ENCODE measurements at places on chromosomes 12 and 14.
A peak's percentile ranks its signal among the peaks of the same experiment; 100 is the strongest.

GRCh38 chr12:51866762-51867161, 18.2 kb upstream of the FIGNL2 start:
- DNase-seq, result no peak

- DNase-seq, result no peak
Measured at GRCh38 chr12:104852896-104853295, 105.2 kb downstream of the SLC41A2 start.

DNA sequence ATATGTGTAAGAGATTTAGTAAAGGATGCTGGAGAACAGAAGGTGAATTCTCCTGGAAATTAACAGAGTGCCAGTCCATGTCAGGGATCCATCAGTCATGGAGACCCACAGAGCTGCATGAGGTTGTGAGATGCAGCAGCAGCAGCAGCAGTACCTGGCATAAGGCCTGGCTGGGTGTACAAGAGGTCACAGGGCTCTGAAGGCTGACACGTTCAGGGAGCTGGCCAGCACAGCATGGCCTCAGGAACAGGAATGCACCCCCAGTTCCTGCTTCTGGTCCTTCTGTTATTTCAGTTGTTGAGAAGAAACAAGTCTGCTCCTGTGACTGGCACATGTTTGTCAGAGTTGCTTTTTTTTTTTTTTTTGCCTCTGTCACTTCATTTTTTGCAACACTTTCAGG, 210.8 kb downstream of the CNTN1 start:
- no peak for DNase-seq

DNA sequence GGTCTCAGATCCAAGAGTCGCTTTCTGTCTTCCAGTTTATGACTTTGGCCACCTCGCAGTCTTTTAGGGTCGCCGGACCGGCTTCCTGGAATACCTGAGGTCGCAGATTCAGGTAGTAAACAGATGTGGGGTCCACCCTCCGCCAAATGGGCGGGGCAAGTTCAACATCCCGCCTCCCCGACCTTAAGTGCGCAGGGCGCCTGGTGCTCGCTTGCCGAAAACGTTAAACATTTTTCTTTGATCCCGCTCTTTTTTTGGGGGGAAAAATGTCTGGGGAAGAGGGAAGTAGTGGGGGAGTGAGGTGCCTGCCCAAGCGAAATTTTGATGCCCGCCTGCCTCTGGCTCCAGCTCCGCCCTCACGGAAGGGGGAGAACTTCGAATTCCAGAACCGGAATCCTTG, 73.9 kb upstream of the TBX5 start:
- no peak for DNase-seq

DNA sequence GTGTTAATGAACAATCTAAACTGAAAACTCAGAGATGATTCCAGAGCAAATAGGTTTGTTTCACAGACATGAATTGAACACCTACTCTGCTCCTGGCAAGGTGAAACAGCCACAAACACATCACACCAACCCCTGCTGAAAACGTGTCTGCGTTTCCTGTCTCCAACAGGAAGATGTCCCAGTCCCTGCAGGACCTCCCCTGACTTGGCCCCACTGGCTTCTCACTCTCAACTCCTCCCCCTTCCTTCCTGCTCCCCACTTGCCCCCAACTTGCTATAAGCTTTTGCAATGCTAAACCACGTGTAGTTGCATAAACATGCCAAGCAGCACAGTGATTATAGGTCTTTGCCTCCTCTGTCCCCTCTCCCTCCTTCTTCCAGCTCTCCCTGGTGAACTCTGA, 567.6 kb downstream of the BCL11B start:
- DNase-seq, result peak; percentile 67

- no peak for DNase-seq
Measured at GRCh38 chr12:114004402-114004801, 38.3 kb upstream of the RBM19 start.

DNA sequence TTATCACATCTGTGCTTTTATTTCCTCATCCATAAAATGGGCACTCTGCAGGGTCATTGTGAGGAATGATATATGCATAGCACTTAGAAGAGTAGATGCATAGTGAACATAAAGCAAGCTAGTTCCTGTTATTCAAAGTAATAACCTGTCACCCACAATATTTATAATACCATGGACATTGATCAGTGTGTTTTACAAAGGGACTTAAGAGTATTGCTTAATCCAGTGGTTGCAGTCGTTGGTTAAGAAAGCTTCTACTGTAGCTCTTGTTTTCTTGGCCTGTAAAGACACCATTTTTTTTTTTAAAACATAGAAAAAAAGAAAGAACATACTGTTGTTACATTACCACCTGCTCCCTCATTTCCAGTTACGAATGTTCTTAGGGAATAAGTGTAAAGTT, 13.1 kb downstream of the METAP2 start:
- DNase-seq, result no peak

DNA sequence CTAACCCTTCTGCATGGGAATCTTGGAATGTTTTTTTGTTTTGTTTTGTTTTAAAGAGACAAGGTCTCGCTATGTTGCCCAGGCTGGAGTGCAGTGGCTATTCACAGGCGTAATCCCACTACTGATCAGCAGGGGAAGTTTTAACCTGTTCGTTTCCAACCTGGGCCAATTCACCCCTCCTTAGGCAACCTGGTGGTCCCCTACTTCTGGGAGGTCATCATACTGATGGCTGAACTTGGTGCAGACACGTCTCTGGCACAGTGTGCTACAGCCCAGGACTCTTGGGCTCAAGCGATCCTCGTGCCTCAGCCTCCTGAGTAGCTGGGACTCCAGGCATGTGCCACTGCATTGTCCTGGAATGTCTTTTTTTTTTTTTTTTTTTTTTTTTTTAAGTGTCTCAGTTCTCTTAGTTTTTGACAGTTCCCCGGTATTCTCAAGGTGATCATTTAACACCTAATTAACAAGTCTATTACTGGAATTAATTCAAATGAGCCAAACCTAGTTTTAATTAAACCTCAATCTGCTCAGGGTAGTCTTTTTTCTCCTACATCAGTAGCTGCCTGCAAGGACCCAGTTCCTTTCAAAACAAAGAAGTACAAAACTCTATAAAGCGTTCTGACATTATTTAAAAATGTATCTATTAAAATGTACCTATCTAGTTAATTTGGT, 49.0 kb upstream of the ISM2 start:
- no peak for DNase-seq

DNA sequence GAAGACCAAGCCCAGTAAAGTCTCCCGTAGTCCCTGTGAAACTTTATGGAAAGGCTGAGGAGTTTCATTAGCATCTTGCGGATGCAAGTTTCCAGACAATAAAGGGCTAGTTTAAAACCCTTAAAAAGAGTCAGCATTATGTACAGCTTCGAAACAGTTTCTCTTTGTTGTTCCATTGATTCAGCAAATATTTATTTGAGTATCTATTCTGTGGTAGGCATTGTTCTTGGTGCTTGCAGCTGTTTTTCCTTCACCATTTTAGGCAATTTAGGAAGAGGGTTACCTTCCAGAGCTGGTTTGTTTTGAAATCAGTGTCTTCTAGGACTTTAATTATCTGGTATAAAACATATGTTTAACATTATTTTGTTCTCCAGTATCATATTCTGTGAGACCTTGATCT, 1.5 kb downstream of the SLIRP start:
- DNase-seq, result no peak

DNA sequence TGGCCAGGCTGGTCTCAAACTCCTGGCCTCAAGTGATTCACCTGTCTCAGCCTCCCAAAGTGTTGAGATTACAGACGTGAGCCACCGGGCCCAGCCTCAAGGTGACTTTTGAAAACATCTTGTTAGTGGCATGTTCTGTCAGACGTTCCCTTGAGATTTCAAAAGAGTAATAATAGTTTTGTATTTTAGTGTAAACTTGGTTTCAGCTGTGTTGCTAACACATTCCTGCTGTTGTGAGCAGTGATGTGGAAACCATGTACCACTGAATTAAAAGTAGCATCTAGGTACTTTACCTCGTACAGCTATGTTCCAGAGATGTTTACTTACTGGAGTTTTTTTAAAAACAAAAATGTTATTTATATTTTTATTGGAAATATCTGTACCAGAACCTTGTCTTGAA, 111.3 kb downstream of the AEBP2 start:
- no peak for DNase-seq

DNA sequence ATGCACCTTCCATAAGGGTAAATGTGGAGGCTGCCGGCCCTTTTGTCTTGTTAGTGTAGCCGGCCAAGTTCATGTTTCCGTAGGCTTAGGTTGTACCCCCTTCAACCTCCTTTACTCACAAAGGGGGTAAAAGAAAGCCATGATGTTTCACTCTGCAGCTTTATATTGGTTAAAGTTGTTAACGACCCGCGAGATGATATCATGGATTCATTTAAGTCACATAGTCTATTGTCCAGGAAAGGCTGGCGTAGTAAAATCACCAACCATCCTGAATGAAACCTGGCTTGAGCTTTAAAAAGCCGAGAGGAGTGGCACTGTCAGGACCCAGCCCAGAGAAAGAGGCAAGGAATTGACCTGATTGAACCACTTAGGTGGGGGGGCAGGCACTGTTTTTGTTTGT, 1.3 kb downstream of the UNG start:
- no peak for DNase-seq

GRCh38 chr12:115519887-115520286, 757.6 kb downstream of the MED13L start:
- no peak for DNase-seq

GRCh38 chr12:112738531-112738930, 53.0 kb upstream of the RPH3A start:
- DNase-seq, result no peak

GRCh38 chr12:128856035-128856790, 2.9 kb downstream of the GLT1D1 start:
- no peak for DNase-seq

GRCh38 chr12:81683881-81684280, 75.3 kb downstream of the PPFIA2 start:
- DNase-seq, result no peak

- DNase-seq, result no peak
Measured at GRCh38 chr12:122986258-122986871, 5.9 kb downstream of the ARL6IP4 start.

- no peak for DNase-seq
Measured at GRCh38 chr12:54017027-54017788, 8.4 kb downstream of the HOXC8 start.

DNA sequence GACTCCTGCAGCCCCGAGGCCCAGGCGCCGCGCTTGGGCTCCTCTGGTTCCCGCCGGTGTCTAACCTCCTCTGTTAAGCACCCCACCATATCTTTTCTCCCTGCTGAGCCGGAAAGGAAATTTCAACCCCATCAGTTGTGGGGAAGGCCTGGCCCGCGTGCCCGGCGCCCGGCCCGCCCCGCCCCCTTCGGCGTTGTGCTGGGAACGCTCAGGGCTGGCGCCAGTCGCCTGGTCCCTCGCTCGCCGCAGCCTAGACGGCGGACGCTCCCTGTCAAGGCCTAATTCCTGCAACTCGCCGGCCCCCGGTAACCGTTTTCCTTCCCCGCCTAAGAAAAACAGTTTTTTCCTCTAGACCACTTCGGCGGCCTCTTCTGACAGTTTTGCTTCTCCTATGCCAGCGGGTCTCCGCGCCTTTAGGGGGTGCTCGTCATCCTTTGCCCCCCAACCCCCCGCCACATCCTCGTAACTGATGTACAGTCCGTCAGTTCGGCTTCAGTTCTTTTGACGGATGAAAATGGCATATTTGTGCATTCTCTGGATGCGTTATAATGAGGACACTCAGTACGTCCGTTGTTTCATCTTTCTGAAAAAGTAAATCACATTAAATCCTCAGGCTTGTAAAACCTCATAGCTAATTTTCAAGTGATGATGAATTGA, 506 bp upstream of the NAP1L1 start:
- DNase-seq, result peak; percentile 64

DNA sequence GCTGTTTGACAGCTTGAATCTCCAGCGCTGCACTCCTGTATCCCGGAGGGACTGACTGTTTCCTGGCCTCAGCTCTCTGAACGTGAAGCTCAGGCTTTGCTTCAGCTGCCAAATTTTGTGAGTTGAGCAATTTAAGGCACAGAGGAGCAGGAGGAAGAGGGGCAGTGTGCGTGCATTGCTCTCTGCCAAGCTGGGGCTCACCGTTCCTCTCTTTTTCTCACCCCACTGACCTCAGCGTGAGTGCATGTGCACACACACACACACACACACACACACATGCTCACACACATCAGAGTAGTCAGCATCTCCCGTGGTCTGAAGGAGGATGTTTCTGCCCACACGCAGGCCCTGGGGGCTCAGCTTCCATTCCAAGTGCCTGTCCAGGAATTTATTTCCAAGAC, 27.8 kb upstream of the BDKRB2 start:
- DNase-seq, result no peak

DNA sequence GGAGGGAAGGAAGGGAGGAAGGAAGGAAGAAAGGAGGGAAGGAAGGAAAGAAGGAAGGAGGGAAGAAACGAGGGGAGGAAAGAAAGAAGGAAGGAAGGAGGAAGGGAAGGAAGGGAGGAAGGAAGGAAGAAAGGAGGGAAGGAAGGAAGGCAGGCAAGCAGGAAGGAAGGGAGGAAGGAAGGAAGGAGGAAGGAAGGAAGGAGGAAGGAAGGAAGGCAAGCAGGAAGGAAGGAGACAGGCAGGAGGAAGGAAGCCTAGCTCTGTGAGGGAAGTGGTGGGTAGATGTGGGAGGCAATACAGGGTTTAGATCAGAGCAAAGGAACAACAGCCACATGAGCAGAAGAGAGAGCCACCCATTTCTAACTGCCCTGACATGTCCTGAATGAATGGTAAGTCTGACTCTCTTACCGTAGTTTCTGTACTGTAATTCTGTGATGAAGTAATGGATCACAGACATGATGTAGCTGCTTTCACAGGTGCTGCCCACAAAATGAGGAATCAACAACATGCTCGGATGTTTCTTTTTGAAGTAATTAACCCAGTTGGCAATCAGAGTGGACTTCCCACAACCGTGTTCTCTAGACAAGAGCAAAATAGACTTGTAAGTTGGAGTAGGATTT, 24.4 kb upstream of the HSP90B1 start:
- DNase-seq, result no peak

Measured in Jurkat, Clone E6-1 (cell line).